Metanephros (tissue), 2 donors: ENCODE measurements at places on chromosomes 1 and 21. TPM values are rescaled to one million over a fixed set of nuclear protein-coding genes. Genes with fewer than 3 reads are reported as not detected.

CACNA1S gene
- 16.5 TPM for total RNA-seq

SDC3 gene
- 24.3 TPM for total RNA-seq

ZNF697 gene
- 26.6 TPM for total RNA-seq

LRRC38 gene
- 7.4 TPM for total RNA-seq

S100A2 gene
- total RNA-seq, result 5.3 TPM

AK2 gene
- 90.1 TPM for total RNA-seq

C1QC gene
- total RNA-seq, result 40.5 TPM

CLIC6 gene
- total RNA-seq, result 1.5 TPM

ARMH1 gene
- total RNA-seq, result 4.3 TPM

LMOD1 gene
- 12.6 TPM for total RNA-seq

SLC2A5 gene
- 7.5 TPM for total RNA-seq

NLRP3 gene
- 4.0 TPM for total RNA-seq

TRIM58 gene
- total RNA-seq, result 9.3 TPM

KIF21B gene
- total RNA-seq, result 3.2 TPM

NCAM2 gene
- total RNA-seq, result 4.5 TPM

TBX15 gene
- total RNA-seq, result 12.1 TPM

TCHHL1 gene
- not detected for total RNA-seq

VTCN1 gene
- 17.2 TPM for total RNA-seq

MCOLN3 gene
- total RNA-seq, result 5.3 TPM

LCE1F gene
- total RNA-seq, result not detected

OR2L8 gene
- not detected for total RNA-seq

OVAAL gene
- not detected for total RNA-seq

NBPF4 gene
- total RNA-seq, result not detected

KANK4 gene
- total RNA-seq, result 38.6 TPM

ARHGAP30 gene
- total RNA-seq, result 5.5 TPM

CA6 gene
- not detected for total RNA-seq

FAM3B gene
- total RNA-seq, result 7.5 TPM

LCE2D gene
- total RNA-seq, result not detected

PODN gene
- total RNA-seq, result 6.5 TPM

CYP4A11 gene
- 22.1 TPM for total RNA-seq

ZNF593OS gene
- not detected for total RNA-seq

CFAP57 gene
- 0.70 TPM for total RNA-seq
